ENCODE measurements at places on chromosomes 5 and 9.

DNA sequence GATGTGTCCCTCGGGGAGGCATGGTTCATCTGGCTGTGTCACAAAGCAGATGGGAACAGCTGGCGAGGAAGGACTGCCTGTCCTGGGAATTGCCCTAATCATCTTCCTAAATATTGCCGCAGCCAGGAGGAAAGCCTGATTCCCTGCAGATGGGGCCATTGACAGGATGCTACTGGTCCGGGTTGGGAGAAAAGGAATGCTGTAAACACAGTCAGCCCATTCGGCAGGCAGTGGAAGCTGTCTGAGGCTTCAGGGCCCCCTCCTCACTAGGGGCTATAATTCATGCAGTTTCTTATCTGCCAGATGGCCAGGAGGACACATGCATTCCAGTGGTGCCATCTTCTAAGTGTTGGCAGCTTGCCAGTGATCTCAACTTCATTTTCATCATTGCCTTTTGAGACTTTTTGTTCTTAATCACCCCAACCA, 110.3 kb downstream of the KCNIP1 start:
- DNase-seq = no peak

DNA sequence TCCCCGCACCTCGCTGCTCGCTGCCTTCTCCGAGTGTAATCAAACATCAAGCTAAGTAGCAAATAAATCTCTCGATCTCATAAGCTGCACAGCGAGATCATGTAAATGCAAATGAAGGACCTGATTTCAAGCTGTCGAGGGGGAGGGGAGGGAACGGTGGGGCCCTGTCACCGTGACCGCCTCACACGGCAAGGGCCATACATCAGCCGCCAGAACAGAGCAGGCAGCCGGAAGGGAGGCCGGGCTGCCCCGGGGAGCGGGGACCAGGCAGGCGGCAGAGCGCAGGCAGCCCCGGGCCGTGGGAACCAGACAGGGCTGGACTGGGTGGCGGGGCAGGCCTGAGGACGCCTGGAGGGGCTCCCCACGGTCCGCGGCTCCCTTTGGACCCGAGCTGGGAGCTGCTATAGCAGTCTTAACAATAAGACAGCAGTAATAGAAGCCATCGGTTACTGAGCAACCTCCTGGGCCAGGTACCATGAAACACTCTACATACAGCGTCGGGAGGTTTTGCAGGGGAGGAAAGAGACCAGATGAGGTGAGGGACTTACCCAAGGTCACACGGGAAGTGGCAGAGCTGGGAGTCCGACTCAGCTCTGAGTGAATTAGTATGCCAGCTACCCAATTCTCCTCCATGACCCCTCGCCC, 76.8 kb downstream of the CFAP77 start:
- DNase-seq = no peak

DNA sequence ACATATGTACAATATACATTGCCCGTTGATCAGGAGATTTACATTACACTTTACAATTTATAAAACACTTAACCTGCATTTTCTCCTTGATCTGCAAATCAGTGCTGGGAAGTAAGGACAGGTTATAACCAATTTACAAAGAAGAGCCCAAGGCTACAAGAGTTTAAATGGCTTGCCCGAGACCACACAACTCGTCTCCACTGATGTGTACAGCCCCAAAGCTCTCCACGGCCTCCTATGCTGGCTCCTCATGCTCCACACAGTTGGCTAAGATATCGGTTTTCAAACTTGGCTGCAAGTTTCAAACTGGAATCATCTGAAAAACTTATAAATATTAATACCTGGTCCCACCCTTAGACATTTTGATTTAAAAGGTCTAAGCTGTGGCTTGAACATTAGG, 10.3 kb downstream of the ACTL7B start:
- DNase-seq = no peak

DNA sequence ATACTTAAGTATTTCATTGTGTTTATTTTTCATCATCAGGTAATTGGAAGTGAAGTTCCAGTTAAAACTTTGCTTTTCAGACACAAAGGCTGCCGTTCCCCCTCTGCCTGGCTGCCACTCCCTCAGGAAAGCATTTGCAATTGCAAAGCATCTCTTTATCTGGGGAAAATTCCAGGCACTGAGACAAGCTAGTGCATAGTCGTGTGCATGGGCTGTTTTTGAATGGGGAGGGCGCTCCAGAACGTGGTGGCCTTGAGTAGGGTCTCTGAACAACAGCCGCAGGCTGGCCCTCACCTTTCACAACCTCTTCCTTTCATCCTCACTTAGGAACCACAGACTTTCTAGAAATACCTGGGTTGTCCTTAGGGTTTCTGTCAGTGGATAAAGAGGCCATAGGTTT, 285.1 kb upstream of the ADAMTS16 start:
- DNase-seq = no peak

GRCh38 chr5:138438724-138439476, at the start of gene REEP2:
REEP2 (plus strand) TSS chr5:138439057; CDS start chr5:138439209, 152 bp downstream.
- DNase-seq = no peak

- DNase-seq = no peak
Measured at GRCh38 chr5:72397836-72398235, 77.7 kb downstream of the PTCD2 start.

- DNase-seq = peak; percentile 82
Measured at GRCh38 chr5:39760385-39761198, 335.8 kb upstream of the DAB2 start.

GRCh38 chr9:107465467-107466451, 23.8 kb downstream of the KLF4 start:
- peak; percentile 61 for DNase-seq

DNA sequence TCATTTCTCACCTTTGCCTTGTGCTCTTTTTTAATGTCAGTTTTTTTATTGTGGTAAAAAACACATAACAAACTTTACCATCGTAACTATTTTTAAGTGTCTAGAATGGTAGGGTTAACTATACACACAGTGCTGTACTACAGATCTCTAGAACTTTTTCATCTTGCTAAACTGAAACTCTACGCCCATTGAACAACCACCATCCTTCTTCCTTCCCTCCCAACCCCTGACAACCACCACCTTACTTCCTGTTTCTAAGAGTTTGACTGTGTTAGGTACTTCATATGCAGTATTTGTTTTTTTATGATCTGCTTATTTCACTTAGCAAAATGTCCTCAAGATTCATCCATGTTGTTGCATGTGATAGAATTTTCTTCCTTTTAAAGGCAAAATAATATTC, 54.9 kb downstream of the PSAT1 start:
- no peak for DNase-seq

DNA sequence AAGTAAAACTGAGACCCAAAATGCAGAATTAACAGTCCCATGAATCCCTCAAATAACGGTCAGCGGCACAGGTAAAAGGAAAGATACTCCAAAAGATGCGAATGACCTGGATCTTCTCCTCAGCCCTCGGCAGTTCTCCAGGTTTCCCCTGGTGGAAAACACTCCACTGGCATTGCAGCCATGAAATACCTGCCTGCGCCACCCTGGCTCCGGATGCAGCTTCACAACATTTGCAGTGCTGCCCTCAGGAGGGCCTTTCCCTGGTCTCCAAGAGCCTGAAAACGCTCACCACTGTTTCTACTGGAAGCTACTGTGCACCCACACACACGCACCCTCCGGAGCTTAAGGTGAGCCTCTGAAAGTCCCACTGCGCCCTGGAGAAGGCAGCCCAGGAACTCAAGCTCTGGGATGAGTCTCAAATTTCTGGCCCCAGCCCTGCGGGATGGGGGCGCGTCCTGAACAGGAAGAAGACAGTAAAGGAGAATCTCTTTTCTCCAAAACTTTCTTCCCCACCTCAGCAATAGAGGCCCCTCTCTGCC, 612 bp downstream of the UGT3A2 start:
- DNase-seq = no peak

- DNase-seq = no peak
Measured at GRCh38 chr5:15073453-15073852, 201.9 kb upstream of the ANKH start.

GRCh38 chr5:4068171-4068570, 472.5 kb downstream of the IRX1 start:
- DNase-seq = no peak

- DNase-seq = no peak
Measured at GRCh38 chr5:167233507-167234220, 1057.8 kb upstream of the WWC1 start.

DNA sequence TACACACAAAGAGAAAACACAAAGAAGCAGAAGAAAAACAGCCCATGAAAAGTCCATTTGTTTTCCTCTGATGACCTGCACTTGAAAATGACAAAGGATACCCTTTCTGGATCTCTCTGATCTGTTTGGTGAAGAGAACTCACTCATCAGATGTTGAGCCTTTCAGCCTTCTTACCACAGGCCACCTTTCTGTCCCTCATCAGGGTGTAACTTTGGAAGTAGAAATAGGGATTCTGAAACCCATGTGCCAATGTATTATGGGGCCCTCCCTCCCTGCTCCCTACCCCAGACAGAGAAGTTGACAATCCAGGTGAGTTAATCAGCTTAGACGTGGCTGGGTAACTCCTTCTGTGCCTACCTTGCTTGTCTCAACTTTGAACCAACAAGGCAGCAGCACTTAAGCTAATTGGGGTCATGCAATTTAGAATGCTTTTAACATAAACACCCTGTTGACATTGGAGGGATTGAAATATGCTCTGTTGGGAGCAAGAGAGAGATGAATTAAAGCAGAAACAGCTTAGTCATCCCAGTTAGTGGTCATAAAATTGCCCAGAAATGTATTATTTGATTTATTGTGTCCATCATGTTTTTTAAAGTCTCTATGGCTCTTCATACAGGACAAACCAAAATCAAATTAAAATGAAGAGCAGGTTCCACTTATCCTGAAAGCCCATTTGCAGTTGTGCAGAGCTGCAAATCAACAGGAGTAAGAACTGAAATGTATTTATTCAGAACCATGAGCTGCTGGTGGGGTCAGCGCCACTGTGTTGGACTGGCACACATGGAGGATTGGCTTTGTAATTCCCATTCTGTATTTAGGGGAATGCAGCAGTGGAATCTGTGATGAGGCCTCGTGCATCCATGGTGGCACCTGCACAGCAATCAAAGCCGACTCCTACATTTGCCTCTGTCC, 132.0 kb downstream of the LIFR start:
- no peak for DNase-seq

GRCh38 chr9:26561928-26562327, 330.7 kb downstream of the CAAP1 start:
- DNase-seq = no peak

DNA sequence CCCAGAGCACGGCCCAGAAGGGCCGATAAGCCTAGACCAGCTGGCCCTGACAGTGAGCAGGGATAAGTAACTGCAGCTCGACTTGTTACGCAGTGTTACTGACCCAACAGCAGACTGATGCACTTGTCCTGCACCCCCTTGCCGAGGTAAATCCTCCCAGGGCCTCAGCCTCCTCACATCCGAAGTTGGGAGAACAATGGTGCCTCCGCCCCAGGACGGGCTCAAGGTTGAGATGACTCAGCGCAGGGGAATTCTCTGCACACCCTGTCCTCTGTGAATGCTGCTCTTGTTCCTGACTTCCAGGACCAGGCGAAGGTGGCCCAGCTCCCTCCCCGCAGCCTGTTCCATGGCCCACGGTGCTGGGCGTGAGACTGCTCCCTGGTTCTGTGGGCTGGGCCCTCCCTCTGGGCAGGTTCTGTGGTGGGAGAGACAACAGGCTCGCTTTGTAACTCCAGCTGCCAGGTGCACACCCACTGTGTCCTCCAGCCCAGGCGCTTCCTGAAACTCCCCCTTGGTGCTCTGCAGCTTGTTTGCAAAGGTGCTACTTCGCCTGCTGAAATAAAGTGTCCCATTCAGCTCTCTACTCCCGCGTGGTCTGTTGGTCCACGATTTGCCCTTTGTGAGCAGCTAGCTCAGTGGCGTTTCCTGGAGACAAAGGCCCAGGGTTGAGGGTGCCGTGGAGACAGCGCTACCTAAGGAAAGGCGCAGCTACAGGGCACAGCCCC, 40.1 kb upstream of the SLC6A19 start:
- DNase-seq = no peak

- no peak for DNase-seq
Measured at GRCh38 chr9:14278291-14278721, 35.6 kb downstream of the NFIB start.

GRCh38 chr5:22965960-22966359, 112.8 kb upstream of the CDH12 start:
- no peak for DNase-seq

GRCh38 chr9:78821126-78821822, 524.3 kb downstream of the PSAT1 start:
- DNase-seq = no peak

- no peak for DNase-seq
Measured at GRCh38 chr9:70054521-70054920, 10.9 kb downstream of the MAMDC2 start.

- DNase-seq = no peak
Measured at GRCh38 chr5:133429046-133429445, 183.3 kb downstream of the FSTL4 start.

DNA sequence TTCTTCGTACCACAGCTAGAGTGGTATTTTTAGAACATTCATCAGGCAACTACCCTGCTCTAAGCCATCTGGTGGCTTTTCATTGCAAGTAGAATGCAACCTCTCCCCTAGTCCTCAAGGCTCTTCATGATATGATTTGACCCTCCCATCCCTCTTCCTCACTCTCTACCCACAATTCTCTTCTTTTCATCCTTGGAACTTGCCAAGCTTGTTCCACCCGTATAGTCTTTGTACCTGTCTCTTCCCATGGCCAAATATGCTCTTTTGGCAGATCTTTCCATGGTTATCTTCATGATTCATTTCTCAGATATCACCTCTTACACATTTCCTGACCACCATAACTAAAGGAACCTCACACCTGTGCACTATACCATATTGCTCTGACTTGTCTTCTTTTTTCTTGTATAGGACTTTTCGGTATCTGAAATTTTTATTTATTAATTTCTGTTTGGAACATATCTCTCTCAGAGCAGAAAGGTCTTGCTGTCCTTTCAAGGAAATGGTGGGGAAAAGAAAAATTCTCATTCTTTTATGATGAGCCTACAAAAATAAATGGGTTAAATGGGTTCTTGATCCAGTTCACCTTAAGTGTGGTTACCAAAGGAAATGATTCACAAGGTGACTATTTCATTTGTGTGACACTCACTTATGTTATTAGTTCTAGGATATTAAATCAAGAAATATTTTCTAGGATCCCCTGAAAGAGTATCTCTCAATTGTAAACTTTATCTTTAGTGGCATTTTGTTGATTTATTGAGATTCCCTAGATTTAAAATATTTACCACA, 3.7 kb upstream of the CD274 start:
- no peak for DNase-seq

DNA sequence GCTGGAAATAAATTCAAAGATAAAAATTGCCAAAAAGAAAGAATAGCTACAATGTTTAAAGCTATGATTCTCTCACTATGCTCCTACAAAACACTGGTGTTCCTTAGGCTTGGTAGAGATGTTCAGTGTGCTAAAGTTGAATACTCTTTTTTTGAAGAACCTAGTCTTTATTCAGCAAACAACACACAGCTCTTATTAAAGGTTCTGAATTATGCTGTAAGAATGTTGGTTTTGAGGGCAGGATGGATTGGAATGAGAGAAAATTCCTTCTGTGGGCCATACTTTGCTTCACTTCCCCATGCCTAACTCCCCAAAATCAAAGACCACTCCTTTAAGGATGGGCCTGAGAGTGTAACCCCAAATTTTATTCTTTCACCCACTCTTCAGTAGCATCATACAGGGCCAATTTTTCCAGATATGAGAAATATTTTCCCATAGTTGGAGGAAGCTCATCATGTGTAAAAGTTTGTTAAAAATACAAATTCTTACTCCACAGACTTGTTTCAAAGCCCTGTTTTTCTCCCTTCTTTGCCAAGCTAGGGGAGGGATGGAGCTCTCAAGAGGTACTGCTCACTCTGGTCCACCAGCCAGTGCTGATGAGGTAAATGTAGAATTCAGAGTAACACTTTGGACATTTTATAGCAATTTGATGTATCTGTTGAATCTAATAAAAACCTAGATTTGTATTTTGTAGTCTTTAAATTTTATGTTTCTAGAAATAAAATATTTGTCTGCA, 99.3 kb downstream of the GDNF start:
- DNase-seq = no peak

GRCh38 chr5:148961261-148962199, 101.3 kb downstream of the SH3TC2 start:
- DNase-seq = no peak

All from muscle of arm (tissue), 14 donors.